ENCODE measurements at places on chromosomes 11 and 22.

DNA sequence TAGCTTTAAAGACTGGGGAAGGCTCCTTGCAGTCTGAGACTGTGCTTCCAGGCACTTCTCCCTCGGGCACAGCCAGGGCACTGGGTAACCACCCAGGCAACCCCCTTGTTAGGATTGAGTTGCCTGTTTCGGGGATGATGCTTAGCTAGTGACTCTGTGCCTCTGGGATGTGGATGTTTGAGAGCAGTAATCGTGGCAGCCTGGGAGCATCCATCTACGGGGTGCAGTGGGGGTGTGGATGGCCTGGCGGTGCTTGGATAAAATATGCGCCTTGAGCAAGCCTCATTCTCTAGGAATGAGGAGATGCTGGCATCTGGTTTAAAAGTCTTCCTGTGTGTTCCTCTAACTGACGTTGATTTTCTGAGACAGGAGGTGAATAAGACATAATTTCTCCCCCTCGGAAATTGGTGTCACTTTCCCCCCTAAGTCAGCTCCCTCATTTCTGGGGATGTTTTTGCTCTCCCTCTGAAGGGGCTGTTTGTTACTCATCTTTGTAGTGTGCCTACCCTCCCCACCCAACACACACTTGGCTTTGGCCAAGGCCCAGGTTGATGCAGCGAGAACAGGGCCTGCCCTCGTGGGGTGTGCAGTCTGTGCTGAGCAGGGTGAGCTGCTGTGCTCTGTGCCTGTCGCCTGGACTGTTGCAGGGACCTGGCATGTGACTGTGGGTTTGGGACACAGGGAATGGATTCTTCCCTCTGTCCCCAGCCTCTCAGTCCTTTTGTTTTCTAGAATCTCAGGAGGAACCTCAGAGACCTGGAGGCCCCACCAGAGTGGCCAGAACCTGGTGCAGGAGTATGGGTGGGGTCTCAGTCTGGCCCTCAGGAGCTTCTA lies 2.0 kb downstream of the GNAZ start:
- DNase-seq, result no peak

DNA sequence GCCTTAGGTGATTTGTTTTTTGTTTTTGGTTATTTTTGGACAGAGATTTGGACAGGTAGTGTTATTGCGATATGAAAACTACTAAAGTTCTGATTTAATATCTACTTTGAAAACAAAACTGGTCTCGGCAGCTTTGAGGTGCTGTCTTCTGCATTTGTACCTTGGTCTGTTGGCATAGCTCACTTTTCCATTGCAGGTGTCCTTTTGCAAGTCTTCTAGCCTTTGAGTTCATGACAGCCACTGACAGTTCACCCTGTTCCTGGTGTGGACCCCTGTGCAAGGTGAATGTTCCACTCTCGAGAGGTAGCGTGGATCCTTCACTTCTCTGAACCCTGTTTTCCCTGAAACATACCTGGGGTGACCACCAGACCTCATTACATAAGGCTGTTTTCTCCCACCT lies 44.9 kb upstream of the ST14 start:
- DNase-seq, result no peak

DNA sequence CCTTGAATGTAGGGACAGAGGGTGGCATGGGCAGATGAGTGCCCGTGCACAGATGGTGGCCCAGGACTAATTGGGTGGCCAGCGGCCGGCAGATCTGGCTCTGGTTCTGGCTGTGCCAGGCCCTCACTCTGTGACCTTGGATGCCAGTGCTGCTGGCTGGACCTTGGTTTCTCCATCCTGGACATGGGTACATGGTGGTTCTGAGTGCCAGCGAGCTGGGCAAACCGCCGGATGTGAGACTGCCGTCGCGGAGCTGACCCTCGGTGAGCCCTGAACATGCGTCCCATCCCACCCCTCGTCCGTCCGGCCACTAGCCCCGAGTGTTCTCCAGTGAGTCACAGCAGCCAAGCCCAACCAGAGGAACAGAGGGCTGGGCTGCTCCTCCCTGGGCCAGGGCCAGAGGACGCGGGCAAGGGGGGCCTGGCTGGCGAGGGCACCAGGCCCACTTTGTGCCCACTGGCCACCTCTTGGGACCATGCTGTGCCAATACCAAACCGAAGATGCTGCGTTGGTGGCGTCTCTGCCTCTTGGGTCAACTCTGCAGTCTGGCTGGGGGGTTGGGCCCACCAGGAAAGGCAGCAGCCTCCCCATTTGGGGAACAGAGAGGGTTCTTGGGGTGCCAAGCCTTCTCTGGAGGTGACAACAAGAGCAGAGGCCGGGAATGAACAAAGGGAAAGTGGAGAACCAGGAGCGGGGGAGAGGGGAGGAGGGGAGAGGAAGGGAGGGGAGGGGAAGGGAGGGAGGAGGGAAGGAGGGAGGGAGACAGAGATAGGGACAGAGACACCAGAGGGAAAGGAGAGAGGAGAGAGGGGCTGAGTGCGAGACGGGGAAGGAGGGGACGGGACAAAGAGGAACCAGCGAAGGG lies 10.7 kb downstream of the LSP1 start:
- peak; percentile 90 for DNase-seq

- DNase-seq, result no peak
Observed at GRCh38 chr22:19634226-19634975, 79.9 kb upstream of the SEPTIN5 start.

- no peak for DNase-seq
Observed at GRCh38 chr22:48309115-48309705, 1518.5 kb downstream of the BRD1 start.

- peak; percentile 51 for DNase-seq
Observed at GRCh38 chr11:73982595-73982989, at the start of gene UCP2. Gene UCP2, minus strand, starts transcription at chr11:73982843. Its CDS starts 4,465 bp downstream, at chr11:73978378.

DNA sequence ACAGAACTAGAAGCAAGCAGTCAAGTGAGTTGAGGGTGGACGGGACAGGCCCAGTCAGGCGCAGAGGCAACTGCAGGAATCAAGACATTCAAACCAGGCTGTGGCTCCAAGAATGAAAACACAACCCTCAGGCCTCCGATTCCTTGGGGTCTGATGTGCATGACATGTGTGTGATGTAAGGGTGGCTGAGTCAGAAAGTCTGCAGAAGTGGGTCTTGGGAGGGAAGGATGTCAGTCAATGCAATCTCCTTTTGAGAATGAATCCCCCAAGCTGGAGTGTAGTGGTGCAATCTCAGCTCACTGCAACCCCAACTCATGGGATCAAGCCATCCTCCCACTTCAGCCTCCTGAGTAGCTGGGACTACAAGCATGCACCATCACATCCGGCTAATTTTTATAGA lies 15.9 kb upstream of the PDE2A start:
- DNase-seq, result no peak

- no peak for DNase-seq
Observed at GRCh38 chr11:55652560-55652959, 4.4 kb downstream of the OR4S2 start.

- DNase-seq, result no peak
Observed at GRCh38 chr11:61049859-61050258, 52.4 kb upstream of the CD5 start.

All from fibroblast of gingiva (primary cell).